ENCODE measurements at places on chromosomes 7 and 10.

GRCh38 chr7:123215350-123215749 is 15.6 kb upstream of the SLC13A1 start:
- no peak for DNase-seq

GRCh38 chr7:101718363-101719122 is 89.4 kb upstream of the MYL10 start:
- no peak for DNase-seq

DNA sequence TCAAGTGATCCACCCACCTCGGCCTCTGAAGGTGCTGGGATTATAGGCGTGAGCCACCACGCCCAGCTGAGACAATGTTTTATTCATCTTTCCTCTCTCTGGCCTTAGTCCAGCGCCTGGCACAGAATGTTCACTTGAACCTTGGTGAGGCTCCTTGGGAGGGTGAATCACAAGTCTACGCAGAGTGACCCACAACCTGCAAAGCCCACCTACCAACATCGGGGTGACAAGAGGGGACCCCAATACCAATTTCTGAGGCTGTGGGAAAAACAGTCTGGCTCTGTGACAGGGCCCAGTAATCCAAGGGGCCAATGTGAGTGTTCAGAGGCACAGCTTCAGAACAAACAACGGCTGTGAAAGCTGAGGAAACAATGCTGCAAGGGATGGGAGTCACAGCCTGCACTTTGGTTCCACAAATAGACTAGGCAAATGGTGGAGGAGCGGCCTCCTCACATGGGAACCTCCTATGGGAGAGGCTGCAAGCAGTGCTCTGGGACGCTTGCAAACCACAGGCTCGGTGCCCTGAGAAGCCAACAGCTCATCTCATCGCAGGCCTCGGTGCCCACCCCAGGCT is 5.6 kb upstream of the MALSU1 start:
- no peak for DNase-seq

DNA sequence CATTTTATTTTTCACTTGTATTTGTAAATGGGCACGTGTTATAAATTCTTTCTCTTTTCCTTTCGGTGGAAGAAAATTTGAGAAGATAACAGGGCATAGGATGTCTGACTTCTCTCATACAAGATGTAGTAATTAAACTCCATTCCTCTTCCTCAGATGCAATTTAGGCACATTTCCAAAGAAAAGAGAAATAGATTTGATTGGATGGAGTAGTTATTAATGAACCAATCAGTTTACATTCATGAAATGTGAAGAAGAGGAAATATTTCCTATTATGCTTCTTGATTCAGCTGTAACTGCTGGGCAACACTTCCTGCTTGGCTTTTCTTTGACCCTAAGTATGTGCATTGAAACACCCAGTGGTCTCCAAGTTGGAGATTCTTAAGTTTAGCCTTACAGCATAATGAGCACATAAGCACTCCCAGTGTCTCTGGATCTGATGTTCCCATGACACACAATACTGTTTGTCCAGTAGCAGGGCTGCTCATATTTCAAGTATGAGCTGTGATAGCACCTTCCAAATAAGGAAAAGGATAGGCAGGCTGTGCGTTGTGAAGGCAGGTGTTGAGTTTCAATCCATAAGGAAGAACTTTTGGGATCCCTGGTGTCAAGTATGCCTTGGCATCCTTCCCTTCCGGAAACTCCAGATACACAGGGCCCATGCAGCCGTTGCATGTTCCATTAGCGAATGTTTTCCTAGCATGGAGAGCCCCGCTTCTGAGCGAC is 33.4 kb upstream of the COBL start:
- peak; percentile 86 for DNase-seq

- no peak for DNase-seq
Observed at GRCh38 chr7:90303241-90303640, 17.9 kb downstream of the FAM237B start.

GRCh38 chr7:147070886-147071285 is 954.3 kb downstream of the CNTNAP2 start:
- no peak for DNase-seq

GRCh38 chr7:2100278-2101208 is 132.2 kb downstream of the MAD1L1 start:
- peak; percentile 17 for DNase-seq

GRCh38 chr7:32072397-32072796 is 2.2 kb upstream of the PDE1C start:
- no peak for DNase-seq

GRCh38 chr7:68474661-68475216 is 1123.5 kb upstream of the AUTS2 start:
- DNase-seq = no peak

DNA sequence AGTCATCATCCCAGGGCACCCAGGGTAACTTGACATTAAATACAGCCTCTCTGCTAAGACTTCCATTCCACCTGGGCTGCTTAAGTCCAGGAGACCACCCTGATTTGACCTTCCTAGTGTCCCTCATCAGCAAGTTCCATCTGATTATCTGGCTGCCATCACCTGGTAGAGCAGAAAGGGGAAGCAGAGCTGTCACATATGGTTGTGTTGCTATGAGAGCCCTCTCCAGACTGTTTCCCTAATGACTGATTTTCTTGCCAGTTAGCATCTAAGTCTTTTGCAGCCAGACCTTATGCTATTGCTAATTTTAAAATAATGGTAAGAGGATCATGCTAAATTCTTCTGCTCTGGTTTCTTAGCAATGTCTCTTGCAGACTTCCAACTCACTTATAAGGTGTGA is 38.7 kb downstream of the KCNH2 start:
- DNase-seq = no peak

GRCh38 chr10:76115471-76116155 is 684.2 kb downstream of the LRMDA start:
- DNase-seq = peak; percentile 5

- no peak for DNase-seq
Observed at GRCh38 chr10:129833994-129834739, 129.9 kb downstream of the EBF3 start.

- no peak for DNase-seq
Observed at GRCh38 chr10:72291019-72291532, 17.4 kb downstream of the DDIT4 start.

DNA sequence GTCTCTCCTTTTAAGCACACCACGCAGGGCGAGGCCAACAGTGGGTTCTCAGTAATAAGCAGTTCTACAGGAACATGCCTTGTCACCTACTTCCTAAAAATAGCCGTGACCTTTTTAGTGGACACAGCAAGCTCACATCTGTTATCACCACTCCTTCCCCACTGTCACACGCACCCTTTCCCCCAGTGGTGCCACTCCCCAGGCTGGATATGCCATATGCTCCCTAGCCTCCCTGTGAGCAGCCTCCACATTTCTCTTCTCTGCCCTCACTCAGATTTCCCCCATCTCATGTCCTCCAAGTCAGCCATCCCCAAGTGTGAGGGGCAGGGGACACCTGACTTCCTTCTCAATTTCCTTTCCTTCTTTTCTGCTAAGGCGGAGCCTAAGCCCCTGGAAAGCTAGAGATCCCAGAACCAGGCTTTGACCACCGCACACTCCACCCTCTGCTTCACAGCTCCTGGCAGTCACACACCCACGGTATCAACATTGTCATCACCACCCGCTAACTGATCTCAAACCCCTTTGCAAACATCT is 3.7 kb downstream of the ANXA11 start:
- DNase-seq = no peak

DNA sequence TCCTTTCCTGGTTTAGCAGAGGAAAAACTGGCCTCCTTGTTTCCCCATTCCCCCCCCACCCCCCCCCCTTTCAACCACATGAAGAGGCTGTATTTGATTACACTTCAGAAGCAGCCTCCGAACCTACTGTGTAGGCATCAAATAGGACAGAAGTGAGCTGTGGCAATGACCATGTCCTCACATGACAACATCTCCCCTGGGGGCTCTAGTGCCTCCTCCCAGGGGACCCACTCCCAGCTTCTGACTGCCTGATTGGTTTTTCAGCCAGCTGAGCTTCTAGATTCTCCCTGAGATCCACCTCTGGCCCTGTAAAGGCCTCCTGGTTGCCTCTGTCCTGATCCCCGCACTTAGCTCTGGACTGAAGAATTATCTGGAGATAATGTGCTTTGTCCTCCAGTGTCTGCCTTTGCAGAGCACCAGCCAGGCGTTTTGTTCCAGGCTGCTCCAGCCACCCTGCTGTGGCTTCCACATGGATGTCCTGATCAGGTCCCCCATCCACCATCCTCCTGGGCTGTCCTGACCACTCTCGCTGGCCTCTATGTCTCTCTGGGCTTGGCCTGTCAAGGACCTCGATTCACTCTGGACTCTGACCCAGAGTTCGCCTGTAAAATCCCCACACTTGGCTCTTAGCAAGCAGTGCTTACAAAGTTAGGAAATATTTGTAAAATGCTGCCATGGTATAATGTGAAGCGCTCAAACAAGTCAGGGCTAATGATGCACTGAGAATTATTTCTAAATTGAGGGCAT is 42.4 kb upstream of the TOMM7 start:
- DNase-seq = peak; percentile 36

DNA sequence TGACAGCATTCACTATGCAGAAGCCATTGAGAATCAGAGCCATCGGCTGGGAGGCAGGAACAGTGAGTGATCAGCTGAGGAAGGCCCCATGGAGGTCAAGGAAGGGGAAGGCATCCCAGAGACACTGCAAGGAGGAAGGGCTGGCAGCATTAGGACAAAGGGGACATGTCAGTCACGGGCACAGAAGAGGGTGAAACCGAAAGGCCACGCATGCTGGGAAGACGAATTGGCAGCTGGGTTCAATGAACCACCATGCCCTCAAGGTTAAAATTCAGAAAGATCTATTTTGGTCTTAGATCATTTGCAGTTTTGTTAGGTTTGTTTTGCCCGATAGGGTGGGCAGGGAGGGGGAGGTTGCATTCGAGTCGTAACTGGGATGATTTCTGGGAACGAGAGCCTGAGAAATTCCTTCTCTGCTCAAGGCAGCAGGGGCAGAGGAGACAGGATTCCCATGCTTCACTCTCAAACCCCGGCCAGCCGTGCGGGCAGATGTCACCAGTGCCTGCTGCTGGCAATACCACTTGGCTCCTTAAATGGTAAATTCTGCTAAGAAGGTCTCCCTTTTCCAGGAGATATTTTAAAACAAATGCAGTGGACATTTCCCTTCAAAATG is 57.7 kb downstream of the ASB13 start:
- no peak for DNase-seq

DNA sequence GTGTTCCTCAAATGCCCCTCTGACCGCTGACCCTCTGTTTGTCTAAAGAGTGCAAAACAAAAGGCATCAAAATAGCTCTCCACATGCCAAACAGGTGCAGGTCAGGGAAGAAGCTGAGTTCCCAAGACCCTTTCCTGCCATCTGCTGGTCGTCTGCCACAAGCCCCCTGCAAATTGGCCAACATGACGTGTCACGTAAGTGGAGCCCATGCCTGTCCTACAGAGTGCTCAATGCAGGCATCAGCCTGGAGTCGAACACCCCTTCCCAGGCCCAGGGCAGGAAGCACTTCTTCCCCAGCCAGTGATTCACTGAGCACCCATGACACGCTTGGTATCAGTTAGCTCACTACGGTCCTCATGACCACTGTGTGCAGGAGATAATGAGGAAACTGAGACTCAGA is 14.1 kb downstream of the TMEM72 start:
- no peak for DNase-seq

GRCh38 chr10:89367529-89367928 is 10.3 kb upstream of the IFIT1B start:
- DNase-seq = no peak
